ENCODE measurements at places on chromosomes 4 and X.

DNA sequence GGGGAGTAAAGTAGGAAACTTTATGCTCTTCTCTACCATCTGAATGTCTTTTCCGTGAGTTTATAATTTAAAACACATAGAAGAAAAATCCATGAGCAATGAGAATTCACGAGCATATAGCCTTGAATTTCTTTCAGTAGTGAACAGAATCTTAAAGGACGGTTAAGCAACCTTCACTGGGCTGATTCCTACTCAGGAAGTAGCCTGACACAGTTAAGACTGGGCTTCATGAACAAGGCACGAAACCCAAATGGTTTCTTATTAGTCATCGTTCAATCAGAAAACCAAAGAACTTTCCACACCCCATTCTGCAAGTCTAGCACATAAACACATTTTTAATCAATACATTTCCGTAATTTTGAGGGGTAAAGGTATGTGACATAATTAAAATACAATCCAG lies 95.8 kb downstream of the SH3KBP1 start:
- H3K4me3 ChIP-seq, result no peak overlapping the region
- H3K27me3 ChIP-seq, result no peaks in the 10 kb centered on the region
- DNase-seq, result peak; percentile 45
- no peaks in the 10 kb centered on the region for H3K36me3 ChIP-seq

- H3K4me1 ChIP-seq, result peaks cover 3% of the 10 kb centered on the region
- no peaks in the 10 kb centered on the region for H3K27me3 ChIP-seq
- H3K4me3 ChIP-seq, result no peak overlapping the region
- no peaks in the 10 kb centered on the region for H3K36me3 ChIP-seq
- no peak for DNase-seq
- H3K27ac ChIP-seq, result no peak overlapping the region
Measured at GRCh38 chrX:150544835-150545770, 23.3 kb upstream of the MTM1 start.

GRCh38 chr4:9811806-9812205 lies 30.4 kb downstream of the DRD5 start:
- no peak overlapping the region for H3K4me3 ChIP-seq
- no peak overlapping the region for H3K27ac ChIP-seq
- H3K4me1 ChIP-seq, result no peaks in the 10 kb centered on the region
- no peaks in the 10 kb centered on the region for H3K27me3 ChIP-seq
- H3K36me3 ChIP-seq, result no peaks in the 10 kb centered on the region

DNA sequence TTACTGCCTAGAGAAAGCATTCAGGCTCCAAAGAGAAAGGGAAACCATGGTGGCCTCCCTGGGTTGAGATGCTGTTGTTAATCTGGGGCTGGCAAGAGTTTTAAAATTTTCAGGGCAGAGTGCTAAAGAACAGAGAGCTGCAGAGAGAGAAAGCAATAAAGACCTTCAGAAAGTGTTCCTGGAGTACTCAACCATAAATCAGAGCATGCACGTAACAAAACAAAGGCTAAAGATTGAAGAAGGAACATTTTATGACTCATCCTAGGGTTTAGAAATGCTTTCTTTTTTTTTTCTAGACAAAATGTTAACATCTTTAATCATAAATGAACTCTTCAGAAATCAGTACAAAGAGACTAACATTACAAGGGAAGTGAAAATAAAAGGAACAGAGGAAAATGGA lies 562.3 kb upstream of the NDST4 start:
- H3K4me3 ChIP-seq, result no peak overlapping the region
- no peak overlapping the region for H3K27ac ChIP-seq
- no peaks in the 10 kb centered on the region for H3K4me1 ChIP-seq
- H3K27me3 ChIP-seq, result no peaks in the 10 kb centered on the region

DNA sequence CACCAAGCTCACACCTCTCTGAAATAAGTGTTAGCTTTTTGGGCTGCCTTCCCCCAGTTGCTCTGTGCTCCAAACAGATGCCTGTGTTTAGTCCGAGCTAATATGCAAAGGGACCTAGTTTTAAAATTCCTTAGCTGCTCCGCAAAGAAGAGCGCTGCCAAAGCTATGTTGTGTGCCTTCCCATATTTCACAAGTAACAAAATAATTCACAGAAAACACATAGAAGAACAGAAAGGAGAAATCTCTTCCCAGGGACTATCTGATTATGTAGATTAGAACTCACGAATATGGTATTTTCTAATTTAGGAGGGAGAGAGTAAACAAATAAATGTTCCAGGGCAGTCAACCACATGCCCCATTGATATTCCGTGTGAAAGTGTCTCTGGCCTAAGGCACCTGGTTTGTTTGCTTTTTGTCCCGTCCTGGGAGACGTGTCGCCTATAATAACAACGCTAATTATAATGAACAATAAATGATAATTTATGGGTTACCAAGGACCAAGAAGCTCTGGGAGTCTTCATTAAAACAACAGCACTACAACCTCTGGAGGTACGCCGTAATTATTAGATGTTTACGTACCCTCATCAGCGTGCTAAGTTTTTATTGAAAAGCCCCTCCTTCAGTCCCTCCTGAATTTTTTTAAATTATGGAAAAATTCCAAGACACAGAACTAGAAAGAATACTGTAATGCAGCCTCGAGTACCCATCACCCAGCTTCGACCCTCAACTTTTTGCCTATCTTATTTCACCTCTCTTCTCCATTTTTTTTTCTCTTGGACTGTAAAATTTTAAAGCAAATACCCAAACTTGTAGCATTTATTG lies 1.2 kb upstream of the CCNG2 start:
- no peak for DNase-seq
- H3K27ac ChIP-seq, result no peak overlapping the region
- no peaks in the 10 kb centered on the region for H3K36me3 ChIP-seq
- peaks cover 6% of the 10 kb centered on the region for H3K27me3 ChIP-seq

DNA sequence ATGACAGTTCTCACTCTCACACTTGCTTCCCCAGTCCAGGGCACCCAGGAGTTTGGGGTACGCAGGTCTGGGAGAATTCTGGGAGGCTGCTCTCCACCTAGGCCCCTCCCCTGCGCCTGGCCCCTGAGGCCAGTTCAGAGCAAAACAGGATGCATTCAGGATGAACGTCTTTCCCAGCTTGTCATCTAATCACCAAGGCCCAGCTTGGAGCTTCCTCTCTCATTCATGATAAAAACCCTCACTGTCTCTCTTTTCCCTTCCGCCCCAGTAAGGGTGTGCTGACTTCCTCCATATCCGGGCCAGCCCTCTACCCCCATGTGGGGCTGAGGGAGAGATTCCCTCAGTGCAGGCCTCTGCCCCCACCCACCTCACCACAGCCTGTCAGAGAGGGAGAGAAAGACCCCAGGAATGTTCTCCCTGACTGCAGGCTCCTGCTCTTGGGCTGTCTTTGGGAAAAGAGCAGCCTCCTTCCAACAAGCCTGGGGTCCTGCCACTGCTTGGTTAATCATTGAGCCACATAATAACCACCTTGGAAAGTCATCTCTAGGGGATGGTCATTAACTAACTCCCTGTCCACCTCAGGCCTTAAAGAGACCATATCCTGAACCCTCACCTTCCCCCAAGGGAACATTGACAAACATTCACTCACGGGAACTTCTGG lies 50.1 kb downstream of the STARD8 start:
- DNase-seq, result no peak
- no peak overlapping the region for H3K27ac ChIP-seq

DNA sequence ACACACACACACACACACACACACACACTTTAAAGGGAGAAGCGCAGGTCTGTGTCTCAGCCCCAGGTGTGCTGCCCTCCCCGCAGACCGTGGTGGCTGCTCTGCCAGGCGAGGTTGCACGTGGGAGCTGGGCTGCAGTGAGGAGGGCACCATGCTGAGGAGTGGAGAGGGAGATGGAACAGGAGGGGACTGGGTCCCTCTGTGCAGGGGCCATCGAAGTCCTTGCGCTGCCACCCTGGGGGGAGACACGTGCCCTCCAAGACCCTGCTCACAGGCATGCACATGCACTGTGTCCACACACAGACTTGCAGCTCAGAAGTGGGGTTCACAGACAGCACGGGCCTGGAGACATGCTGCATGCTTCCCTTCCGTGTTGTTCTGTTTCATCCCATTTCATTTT lies 65.5 kb upstream of the HGFAC start:
- H3K4me3 ChIP-seq, result no peak overlapping the region
- peaks cover 5% of the 10 kb centered on the region for H3K4me1 ChIP-seq
- H3K27me3 ChIP-seq, result no peaks in the 10 kb centered on the region
- H3K27ac ChIP-seq, result no peak overlapping the region
- no peak for DNase-seq

GRCh38 chr4:16646459-16646858 lies 252.0 kb downstream of the LDB2 start:
- no peak overlapping the region for H3K27ac ChIP-seq
- DNase-seq, result no peak
- H3K4me1 ChIP-seq, result no peaks in the 10 kb centered on the region
- H3K36me3 ChIP-seq, result no peaks in the 10 kb centered on the region
- no peak overlapping the region for H3K4me3 ChIP-seq

DNA sequence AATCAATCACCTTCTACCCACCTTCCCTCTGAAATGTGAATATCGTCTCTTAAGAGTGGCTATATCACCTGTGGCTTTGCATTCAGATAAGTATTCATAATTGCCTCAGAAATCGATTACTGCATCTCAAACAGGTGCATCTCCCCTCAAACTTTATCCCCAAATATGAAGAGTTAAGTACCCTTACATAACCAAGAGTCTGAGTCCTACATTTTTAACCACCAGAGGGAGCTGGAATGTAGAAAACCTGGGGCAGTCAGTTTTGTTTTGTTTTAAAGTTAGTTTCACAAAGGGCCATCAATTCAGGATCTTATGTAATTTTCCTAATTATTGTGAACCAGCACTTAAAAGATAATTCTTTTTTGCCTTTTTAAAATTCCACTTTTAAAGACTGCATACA lies 5.7 kb downstream of the TCEANC start:
- no peak overlapping the region for H3K4me3 ChIP-seq

DNA sequence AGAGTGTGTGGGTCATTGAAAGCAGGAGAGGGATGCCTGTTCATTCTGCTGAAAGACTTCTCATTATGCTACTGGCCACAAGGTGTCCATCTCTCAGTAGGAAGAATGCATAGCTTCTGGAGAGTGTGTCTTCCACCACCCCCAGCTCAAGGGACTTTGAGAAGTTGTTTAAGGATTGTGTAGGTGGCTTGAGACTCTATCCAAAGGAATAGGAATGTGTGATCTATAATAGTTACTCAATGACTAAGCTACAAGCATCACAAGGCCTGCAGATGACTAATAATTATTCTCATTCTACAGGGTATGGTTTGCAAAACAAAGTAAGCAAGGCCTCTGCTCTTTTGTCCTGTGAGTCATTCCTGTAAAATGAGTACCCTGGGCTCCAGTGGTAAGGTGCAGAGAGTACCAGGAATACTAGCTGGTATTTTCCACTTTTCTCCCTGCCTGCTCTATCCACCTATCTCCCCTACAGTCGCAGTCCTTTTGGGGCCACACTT lies 279.8 kb upstream of the BOD1L1 start:
- no peak overlapping the region for H3K4me3 ChIP-seq
- H3K27me3 ChIP-seq, result no peaks in the 10 kb centered on the region
- H3K4me1 ChIP-seq, result peaks cover 25% of the 10 kb centered on the region
- H3K27ac ChIP-seq, result peak overlapping the region; percentile 79
- peak; percentile 99 for DNase-seq

- no peaks in the 10 kb centered on the region for H3K27me3 ChIP-seq
- no peak for DNase-seq
- H3K36me3 ChIP-seq, result no peaks in the 10 kb centered on the region
- H3K27ac ChIP-seq, result no peak overlapping the region
Measured at GRCh38 chr4:12116009-12116552, 687.4 kb upstream of the HS3ST1 start.

DNA sequence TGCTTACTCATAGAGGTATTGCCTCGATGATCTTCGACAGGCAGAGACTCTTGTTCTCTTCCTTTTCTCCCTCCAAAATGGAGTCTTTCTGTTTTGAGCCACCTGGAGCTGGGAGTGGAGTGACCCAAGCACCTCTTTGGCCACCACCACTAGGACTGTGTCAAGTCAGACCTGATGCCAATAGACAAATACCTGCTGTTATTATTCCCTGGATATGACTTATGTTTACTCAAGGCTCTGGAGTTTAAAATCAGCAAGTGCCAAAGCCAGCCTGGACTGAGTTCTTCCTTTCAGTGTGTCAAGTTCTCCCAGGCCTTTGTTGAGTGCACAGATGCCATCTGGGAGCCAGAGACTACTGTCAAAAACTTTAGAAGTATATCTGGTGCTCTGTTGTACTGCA lies 130.2 kb upstream of the SLC6A14 start:
- no peak for DNase-seq
- H3K27me3 ChIP-seq, result no peaks in the 10 kb centered on the region
- no peak overlapping the region for H3K4me3 ChIP-seq
- H3K36me3 ChIP-seq, result no peaks in the 10 kb centered on the region

- DNase-seq, result no peak
- no peaks in the 10 kb centered on the region for H3K27me3 ChIP-seq
- no peaks in the 10 kb centered on the region for H3K36me3 ChIP-seq
- H3K4me3 ChIP-seq, result no peak overlapping the region
- no peak overlapping the region for H3K27ac ChIP-seq
- no peaks in the 10 kb centered on the region for H3K4me1 ChIP-seq
Measured at GRCh38 chr4:14289708-14290107, 662.2 kb upstream of the BOD1L1 start.

- H3K4me3 ChIP-seq, result no peak overlapping the region
- H3K27me3 ChIP-seq, result no peaks in the 10 kb centered on the region
- no peaks in the 10 kb centered on the region for H3K36me3 ChIP-seq
- peaks cover 4% of the 10 kb centered on the region for H3K4me1 ChIP-seq
- DNase-seq, result no peak
Measured at GRCh38 chr4:124181039-124181438, 531.5 kb downstream of the ANKRD50 start.

- peak; percentile 70 for DNase-seq
- no peak overlapping the region for H3K4me3 ChIP-seq
- no peak overlapping the region for H3K27ac ChIP-seq
- H3K27me3 ChIP-seq, result no peaks in the 10 kb centered on the region
- no peaks in the 10 kb centered on the region for H3K36me3 ChIP-seq
Measured at GRCh38 chr4:125388613-125389012, 73.9 kb downstream of the FAT4 start.

Data from fibroblast of lung (primary cell).